ENCODE measurements at places on chromosomes 6 and 20.

- no peaks in the 10 kb centered on the region for H3K4me1 ChIP-seq
- no peaks in the 10 kb centered on the region for H3K27me3 ChIP-seq
- no peak overlapping the region for H3K4me3 ChIP-seq
- no peak for DNase-seq
- H3K27ac ChIP-seq: no peak overlapping the region
Measured at GRCh38 chr6:9192405-9192909, 757.1 kb upstream of the SLC35B3 start.

DNA sequence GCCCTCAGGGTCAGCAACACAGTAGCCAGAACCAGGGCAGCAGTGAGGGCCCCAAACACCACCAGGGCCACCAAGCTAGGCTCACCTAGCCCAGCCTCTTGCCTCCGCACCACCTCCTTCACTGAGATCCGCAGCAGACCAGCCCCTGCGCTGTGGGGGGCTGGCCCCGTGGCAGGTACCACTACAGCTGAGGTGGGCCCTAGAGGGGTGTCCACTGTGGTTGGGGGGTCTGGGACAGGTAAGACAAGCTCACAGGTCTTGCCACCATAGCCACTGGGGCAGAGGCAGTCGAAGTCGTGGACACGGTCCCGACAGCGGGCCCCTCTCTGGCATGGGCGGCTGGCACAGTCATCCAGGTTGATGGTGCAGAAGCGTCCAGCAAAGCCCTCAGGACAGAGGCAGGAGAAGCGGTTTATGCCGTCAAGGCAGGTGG is 4.6 kb downstream of the DLK2 start:
- peaks cover 12% of the 10 kb centered on the region for H3K36me3 ChIP-seq
- peaks cover 1% of the 10 kb centered on the region for H3K27me3 ChIP-seq
- no peak overlapping the region for H3K27ac ChIP-seq
- DNase-seq: no peak

GRCh38 chr6:15443119-15443830 is 197.4 kb downstream of the JARID2 start:
- no peaks in the 10 kb centered on the region for H3K27me3 ChIP-seq
- DNase-seq: no peak
- no peak overlapping the region for H3K4me3 ChIP-seq
- no peak overlapping the region for H3K27ac ChIP-seq
- peaks cover 2% of the 10 kb centered on the region for H3K36me3 ChIP-seq
- peaks cover 58% of the 10 kb centered on the region for H3K4me1 ChIP-seq

DNA sequence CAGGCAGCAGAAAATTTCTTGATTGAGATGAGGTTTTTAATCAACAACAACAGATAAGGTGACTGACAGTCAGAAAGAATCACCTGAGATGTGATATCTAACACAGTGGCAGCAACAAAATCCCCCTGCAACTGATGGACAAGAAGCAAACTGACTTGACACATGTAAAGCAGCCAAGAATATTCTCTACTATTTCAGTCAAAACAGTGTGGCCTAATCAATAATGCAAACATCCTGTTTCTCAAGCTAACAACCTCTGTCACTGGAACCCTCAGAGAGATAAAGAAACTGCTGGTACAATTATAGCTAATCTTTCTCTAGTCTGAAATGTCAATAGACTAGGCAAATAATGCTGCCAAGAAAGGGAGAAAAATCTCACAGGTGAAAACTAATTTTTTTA is 4.6 kb upstream of the CGA start:
- H3K4me1 ChIP-seq: no peaks in the 10 kb centered on the region
- H3K27ac ChIP-seq: no peak overlapping the region
- H3K36me3 ChIP-seq: no peaks in the 10 kb centered on the region

GRCh38 chr6:143677577-143677890 is 231 bp upstream of the PHACTR2 start:
- H3K27me3 ChIP-seq: no peaks in the 10 kb centered on the region
- H3K27ac ChIP-seq: no peak overlapping the region
- DNase-seq: no peak
- H3K4me3 ChIP-seq: peak overlapping the region; percentile 58
